ENCODE measurements at places on chromosomes 11 and 22. TPM values are rescaled to one million over a fixed set of nuclear protein-coding genes. Genes with fewer than 3 reads are reported as not detected.

SSH3 gene
- 19.0 TPM for total RNA-seq

FGF4 gene
- not detected for total RNA-seq

TSPAN32 gene
- 50.1 TPM for total RNA-seq

PARVG gene
- total RNA-seq: 123 TPM

NUDT22 gene
- 84.8 TPM for total RNA-seq

BBOX1 gene
- total RNA-seq: not detected

RASGRP2 gene
- 183 TPM for total RNA-seq

DGCR6 gene
- 0.91 TPM for total RNA-seq

GAB4 gene
- not detected for total RNA-seq

HTR3A gene
- total RNA-seq: not detected

PAX6 gene
- not detected for total RNA-seq

SUSD2 gene
- total RNA-seq: 0.23 TPM

PITPNB gene
- 96.0 TPM for total RNA-seq

TTC36 gene
- total RNA-seq: 0.55 TPM

RIMBP3B gene
- total RNA-seq: 0.81 TPM

MPZL2 gene
- 5.3 TPM for total RNA-seq

POTEH gene
- not detected for total RNA-seq

PNPLA5 gene
- not detected for total RNA-seq

All from activated CD4-positive, alpha-beta memory T cell treated with anti-CD3 and anti-CD28 coated beads, Interleukin-2, amount 10 ng/mL, durations not matched to agents 7 days and 5 days (primary cell).